Hindlimb muscle (tissue), 1 donor: ENCODE measurements at places on chromosomes 4 and X.
A peak's percentile ranks its signal among the peaks of the same experiment; 100 is the strongest.

DNA sequence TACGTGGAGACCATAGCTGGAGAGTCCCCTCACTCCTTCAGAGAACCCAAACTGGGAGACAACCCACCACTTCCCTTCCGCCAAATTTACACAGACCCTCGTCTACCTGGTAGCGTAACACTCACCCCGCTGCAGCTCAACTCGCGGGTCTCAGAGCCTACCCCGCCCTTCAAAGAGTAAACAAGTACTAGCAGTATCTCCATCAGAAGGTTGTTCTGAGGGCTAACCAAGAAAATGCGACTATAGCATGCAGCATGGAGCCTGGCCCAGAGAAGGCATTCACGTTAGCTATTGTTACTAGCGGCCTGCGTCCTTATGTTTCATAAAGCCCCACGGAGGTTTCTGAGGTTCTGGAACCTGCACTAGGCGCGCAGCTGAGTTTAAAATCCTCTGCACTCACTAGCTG is 531 bp upstream of the MANBA start:
- peak; percentile 40 for DNase-seq

DNA sequence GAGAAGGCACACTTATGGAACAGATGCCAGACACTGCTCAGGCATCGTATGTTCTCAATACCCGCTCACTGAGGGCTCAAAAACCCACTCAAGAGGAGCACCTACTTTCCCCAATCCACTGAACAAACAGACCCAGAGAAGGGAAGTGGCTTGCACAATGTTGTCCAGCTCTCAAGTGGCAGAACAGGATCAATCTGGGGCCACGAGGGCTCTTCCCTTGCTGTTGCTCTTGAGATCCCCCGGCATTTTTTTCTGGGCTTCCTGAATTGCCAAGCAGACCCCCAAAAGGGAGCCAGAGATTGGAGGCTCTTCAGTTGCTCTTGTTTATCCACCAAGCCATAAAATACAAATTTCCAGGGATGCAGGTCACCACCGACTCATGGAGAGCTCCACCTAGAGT is 35.7 kb downstream of the IDS start:
- no peak for DNase-seq

DNA sequence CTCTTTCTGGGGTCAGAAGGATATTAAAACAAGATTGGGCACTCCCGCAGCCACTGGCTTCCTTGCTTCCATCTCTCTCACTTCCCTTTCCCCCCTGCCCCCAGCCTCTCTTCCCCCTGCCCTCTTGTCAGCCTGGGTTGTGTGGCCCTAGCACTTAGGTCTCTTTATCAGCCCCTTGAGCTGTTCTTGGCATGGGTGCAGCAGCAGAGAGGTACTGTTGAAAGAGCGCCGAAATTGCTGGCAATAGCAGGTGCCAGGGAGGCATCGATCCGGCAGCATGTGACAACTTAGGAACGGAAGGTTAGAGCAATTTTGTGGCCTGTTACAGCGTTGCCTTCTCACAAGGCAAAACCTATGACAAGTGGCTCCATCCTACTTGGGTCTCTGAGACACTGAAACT is 333.1 kb upstream of the IGFBP7 start:
- no peak for DNase-seq

DNA sequence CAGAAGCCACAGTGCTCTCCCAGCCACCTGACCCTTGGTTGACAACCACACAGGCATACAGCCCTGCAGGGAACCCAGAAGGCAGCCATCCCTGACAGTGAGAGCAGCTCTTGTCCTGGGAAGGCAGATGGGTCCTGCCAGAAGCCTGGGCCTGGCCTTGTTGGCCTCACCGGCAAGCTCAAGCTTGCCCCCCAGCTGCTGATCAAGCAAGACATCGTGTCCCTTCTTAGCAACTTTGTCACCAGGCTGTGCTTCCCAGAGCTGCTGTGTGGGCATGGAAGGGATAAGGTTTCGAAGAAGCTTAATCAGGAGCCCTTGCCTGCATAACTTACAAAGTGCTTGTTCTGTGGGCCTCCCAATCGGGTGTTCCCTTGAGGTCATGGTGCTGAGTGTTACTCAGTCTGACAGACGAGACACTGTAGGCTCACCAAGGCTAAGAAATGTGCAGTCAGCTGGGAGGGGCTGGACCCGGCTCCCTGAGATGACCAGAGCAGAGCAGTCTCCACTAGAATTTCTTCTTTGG is 6.8 kb upstream of the ABLIM2 start:
- DNase-seq: no peak

GRCh38 chr4:65071564-65071963 is 598.7 kb downstream of the EPHA5 start:
- DNase-seq: no peak

DNA sequence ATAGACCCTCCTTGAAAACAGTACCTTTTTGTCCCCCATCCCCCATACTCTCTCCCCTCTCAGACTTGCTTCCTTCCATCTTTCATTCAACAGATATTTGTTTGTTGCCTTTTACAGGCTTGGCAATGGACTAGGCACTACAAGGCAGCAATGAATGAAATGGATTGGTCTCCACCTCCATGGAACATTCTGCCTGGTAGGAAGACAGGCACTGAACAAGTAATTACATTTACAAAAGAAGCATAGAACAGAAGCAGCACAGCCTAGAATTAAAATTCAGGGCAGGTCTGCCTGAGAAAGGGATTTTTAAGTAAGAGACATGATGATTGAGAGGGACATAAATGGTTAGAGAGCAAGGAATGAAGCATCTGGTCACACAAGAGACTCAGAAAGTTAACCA is 346.1 kb downstream of the GRXCR1 start:
- no peak for DNase-seq

DNA sequence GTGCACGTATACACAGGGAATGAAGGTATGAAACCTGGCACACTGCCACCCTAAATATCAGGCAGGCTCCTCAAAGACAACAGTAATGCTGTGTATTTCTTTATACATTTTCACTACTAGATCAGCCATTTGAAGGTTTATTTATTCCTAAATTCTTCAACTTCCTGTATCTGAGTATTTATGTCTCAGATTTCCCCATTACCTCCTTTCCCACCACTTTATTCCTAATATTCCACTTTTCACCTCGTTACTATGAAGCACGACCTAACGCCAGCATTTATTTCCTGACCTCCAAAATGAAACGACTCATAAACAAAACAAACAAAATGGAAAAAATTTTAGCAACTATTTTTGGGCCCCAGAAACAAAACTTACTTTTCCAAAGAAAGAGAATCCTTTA is 69.6 kb downstream of the MAML3 start:
- no peak for DNase-seq

GRCh38 chrX:101774340-101774739 is 114.7 kb upstream of the ARMCX2 start:
- DNase-seq: no peak

- DNase-seq: no peak
Observed at GRCh38 chr4:3160438-3160837, 86.0 kb downstream of the HTT start.

GRCh38 chrX:119072744-119073143 is at the start of gene CT47C1:
CT47C1 (plus strand) TSS chrX:119072993; CDS start chrX:119073226, 233 bp downstream.
- no peak for DNase-seq

DNA sequence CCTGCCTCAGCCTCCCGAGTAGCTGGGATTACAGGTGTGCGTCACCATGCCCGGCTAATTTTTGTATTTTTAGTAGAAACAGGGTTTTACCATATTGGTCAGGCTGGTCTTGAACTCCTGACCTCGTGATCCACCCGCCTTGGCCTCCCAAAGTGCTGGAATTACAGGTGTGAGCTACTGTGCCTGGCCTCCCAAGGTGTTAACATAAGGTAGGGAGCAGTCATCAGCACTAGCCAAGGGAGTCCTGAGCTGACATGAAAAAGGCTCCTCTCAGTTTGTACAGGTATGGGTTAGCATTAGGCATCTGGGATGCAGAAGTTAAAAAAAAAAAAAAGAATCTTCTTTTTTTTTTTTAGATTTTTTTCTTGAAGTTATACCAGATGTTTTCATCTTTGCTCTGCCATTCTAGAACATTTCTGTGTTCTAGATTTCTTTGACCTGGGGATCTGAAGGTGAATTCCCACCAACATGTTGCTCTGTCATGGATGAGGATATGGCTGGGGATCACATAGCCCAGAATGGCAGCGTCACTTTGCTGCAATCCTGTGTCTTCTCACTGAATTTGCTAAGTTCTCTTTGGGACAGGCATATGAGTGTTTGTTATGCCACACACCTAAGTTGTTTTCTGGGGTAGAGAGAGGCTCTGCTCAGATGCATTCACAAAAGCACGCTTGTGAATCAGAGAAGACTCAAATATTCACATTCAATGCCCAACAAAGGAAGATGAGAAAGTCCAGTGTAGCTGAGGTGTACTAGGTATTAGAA is 24.4 kb upstream of the PLA2G12A start:
- DNase-seq: no peak

- no peak for DNase-seq
Observed at GRCh38 chrX:30005813-30006212, 209.6 kb upstream of the MAGEB2 start.

GRCh38 chrX:78322863-78323262 is 4.5 kb downstream of the CYSLTR1 start:
- no peak for DNase-seq

DNA sequence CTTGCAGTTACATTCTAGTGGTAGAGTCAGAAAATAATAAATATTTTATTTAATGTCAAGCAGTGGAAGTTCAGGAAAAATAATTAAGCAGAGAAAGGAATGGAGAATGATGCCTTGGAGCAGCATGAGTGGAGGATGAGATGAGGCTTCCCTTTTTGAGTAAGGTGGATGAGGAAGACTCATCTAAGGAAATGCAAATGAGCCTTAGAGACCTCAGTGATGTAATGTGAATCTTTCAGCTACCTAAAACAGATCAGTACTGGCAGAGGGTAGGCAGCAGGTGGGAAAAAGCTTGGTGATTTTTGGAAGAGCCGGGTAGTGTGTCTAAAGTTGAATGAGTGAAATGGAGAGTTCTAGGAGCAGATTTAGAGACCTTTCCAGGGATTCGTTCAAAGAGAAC is 118.2 kb downstream of the GRID2 start:
- no peak for DNase-seq

GRCh38 chr4:42282081-42282901 is 115.0 kb upstream of the SHISA3 start:
- peak; percentile 78 for DNase-seq

GRCh38 chr4:151804821-151805220 is 44.0 kb upstream of the GATB start:
- no peak for DNase-seq

GRCh38 chrX:80828232-80828631 is 18.6 kb upstream of the BRWD3 start:
- no peak for DNase-seq

DNA sequence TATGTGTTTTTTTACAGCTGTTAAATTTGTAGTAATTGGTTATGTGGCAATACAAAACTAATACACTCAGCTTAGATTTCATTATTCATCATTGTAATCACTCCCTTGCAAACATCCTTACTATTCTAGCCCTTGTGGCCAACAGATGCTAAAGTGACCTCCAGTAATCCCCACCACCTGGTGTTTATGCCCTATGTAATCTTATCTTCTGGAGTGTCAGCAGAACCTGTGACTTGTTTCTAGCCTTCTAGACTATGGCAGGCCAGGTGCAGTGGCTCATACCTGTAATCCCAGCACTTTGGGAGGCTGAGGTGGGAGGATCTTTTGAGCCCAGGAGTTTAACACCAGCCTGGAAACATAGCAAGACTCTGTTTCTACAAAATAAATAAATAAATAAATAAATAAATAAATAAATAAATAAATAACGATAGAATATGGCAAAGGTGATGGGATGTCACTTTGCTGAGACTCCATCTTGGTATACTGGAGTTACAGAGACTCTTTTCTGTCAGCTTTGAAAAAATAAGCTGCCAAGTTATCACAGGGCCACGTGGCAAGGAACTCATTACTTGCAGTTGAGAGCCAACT is 12.3 kb upstream of the TSR2 start:
- DNase-seq: no peak

GRCh38 chrX:15475486-15475885 is 17.6 kb downstream of the PIR start:
- DNase-seq: no peak

- DNase-seq: no peak
Observed at GRCh38 chr4:76737180-76737579, 160.8 kb downstream of the SOWAHB start.

DNA sequence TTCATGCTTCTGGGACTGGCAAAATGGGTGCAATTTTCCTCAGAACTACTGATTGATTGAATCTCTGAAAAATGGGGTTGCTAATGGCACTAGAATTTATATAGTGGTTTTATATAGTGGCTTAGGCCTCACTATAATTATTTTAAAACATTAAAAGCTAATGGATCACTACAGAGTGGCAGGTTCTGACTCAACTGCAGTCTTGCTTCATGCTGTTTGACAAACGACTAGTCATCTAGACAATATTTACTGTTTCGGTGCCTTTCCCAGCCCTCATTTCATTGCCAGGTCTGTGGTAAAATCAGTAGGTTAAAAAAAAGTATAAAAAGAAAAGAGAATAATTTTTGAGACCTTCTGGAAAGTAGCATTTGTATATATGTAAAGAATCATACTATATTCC is 352.8 kb upstream of the ATOH1 start:
- no peak for DNase-seq

DNA sequence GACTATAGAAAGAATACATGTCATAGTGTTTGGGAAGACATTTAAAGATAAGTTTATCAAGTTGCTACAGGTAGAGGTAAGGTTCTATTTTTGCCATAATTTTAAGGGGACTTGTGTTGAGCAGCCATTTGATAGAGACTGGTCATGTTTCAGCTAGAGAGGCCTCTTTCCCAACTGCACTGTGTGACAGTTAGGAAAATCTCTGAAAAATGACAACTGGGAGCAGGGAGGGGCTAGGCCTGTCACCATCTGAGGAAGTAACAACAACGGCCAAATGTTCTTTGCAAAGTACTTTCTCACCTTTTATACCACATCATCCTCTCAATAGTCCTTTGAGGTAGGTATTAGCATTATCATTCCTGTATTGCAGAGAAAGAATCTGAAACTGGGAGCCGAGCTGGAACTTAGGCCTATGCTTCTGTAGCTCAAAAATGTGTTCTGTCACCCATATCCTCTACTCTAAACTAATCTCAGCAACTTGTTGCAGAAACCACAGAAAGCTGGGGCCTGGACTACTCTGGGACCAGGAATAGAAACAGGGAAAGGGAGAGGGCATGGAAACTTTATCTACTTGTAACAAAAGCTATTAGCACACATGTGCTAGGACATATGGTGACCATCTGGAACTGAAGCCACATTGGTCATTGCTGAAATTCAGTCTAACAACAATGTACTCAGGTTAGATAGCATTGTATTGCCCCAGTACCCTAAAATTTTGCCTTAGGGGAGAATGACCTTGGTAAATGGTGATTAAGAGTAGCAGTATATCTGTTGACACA is 198.9 kb downstream of the MID1IP1 start:
- DNase-seq: no peak

DNA sequence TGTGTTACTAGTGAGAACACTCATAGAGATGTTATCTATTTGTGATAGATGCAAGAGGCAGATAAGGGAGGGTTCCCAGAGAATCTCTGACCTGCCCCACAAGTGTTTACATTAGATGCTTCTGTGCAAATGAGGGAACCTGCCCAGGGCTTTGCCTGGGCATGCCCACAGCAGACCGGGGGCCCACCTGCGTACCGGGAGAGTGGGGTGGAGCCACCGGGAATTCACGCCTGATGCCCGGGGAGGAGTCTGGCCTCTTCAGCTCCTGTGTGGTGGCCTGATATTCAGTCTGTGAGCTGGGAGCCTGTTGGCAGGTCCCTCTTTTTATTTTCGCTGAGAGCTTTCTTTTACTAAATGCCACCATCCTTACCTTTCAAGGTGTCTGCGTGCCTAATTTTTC is 155.7 kb downstream of the SNCA start:
- no peak for DNase-seq

- DNase-seq: no peak
Observed at GRCh38 chrX:133655275-133656265, 240.3 kb upstream of the GPC4 start.
